ENCODE measurements at places on chromosomes 4 and X.

GRCh38 chrX:132665676-132666075 lies 176.8 kb upstream of the MBNL3 start:
- DNase-seq = no peak

DNA sequence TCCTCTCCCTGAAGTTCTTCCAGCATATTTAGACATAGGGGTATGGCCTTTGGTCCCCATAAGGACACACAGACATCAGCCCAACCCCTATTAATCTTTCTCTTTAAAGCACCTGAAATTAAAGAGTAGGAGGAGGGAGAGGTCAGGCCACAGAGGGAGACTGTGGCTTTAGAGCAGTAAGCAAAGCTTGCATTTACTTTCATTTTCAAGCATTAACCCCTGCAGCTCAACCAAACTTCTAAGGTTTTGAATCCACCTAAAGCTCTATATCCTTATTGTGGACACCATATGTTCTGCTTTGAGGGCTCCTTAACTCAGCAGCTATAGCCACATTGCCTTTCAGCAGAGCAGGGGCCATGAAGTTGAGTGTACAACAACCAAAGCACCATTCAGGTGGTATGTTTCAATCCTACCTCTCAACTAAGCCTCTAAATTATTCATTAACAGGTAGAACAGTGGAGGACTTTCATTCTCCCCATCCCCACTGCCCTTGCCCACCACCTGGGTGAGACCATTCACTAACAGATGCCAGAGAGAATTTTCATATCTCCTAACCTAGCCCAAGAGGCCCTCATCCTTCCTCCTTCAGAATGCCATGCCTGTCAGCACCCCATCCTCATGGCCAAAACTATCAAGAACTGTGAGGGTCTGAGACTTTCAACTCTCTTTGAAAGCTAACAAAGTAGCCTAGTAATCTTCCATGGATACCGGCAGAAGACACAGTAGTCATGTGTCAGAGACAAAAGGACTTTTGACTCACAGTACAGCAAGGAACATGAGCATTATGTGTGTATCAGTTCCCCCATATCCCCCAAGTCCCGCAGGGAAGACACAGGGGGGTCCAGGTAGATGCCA lies 20.8 kb downstream of the LIN54 start:
- no peak for DNase-seq

GRCh38 chr4:76780781-76781697 lies 116.9 kb downstream of the SOWAHB start:
- no peak for DNase-seq

DNA sequence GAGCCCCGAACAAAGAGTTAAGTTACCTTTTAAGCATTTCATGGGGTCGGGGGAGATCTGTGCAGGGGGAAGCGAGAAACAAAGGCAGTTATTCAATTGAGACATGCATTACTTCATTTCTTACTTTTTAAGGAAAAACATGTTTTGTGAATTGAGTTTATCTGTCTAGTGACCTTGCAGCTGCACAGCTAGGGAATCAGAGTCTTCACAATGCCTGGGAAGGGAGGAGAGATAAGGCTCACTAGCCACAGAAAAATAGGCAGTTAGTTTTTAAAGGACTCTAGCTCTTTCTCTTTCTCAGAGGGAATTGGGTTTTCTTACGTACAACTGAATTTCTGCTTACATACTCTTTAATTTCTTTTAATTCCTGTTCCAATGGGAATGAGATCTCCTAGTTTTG lies 26.2 kb upstream of the ZBTB33 start:
- DNase-seq = no peak

- DNase-seq = no peak
Measured at GRCh38 chr4:6469898-6470501, 2.4 kb downstream of the PPP2R2C start.

All from stimulated activated CD8-positive, alpha-beta memory T cell treated with anti-CD3 and anti-CD28 coated beads, Interleukin-7, amount 100 ng/mL, for 1 hour (primary cell).